CD4-positive, alpha-beta memory T cell (primary cell): ENCODE measurements at places on chromosomes 12 and 14. TPM values are rescaled to one million over a fixed set of nuclear protein-coding genes. Genes with fewer than 3 reads are reported as not detected.

- no peak for DNase-seq
Measured at GRCh38 chr14:51730098-51730497, 78.4 kb downstream of the FRMD6 start.

GRCh38 chr14:22484632-22485031 is 104.4 kb downstream of the DAD1 start:
- no peak for DNase-seq

DNA sequence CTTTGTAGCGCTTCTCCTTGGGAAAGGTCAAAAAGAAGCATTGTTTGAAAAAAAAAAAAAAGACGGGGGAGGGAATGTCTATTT is at the start of gene LMO3:
Gene LMO3, minus strand, starts transcription at position 46 of the 84 bp plus-strand sequence. CDS start 5,302 bp downstream, outside the sequence.
- DNase-seq, result no peak

- no peak for DNase-seq
Measured at GRCh38 chr12:109451400-109451799, 25.7 kb downstream of the KCTD10 start.

DNA sequence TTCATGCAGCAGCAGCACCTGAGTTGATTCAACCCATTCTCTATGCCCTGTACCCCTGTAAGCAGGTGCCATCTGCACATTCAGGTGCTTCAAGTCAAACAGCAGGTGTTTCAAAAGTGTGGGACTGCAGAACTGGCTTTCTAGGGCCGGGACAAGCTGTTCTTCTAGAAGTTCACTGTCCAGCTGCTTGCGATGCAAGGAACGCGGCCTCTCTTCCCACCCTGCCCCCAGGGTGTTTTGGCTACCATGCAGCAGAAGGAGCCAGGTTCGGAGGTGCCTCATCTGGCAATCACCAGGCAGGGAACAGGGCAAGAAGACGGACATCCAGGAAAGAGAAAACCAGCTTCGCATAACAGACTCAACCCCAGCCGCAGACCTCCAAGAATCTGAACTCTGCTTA is 35.2 kb downstream of the TMEM132D start:
- DNase-seq, result no peak

DNA sequence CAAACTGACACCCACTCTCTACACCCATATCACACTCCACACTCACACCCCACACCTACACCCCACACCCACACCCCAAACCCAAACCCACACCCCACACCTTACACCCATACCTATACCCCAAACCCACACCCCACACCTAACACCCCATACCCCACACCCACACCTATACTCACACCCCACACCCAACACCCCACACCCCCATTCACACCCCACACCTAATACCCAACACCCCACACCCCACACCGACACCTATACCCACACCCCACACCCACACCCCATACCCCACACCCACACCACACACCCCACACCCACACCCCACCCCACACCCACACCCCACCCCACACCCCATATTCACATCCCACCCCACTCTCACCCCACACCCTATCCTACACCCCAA is 38.5 kb downstream of the TMEM120B start:
- DNase-seq, result no peak

GRCh38 chr14:66708267-66708666 is 200.3 kb downstream of the GPHN start:
- DNase-seq, result no peak

DNA sequence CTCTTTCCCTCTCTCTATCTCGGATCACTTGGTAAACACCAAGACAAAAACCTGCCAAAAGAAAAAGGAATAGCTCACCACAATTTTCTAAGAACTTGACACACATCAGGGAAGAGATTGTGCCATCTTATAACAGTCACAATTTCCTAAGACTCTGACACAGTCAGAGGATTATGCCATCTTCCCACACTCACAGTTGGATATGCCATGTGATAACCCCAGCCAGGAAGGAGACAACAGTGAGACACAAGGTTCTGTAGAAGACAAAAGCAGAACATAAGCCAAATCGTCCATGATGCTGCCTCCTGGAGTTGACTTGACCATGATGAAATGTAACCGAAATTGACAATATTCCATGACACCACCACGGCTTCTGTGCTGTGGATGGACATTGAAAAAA is 2.8 kb upstream of the CLEC9A start:
- DNase-seq, result no peak

- no peak for DNase-seq
Measured at GRCh38 chr14:42214981-42215491, 608.4 kb downstream of the LRFN5 start.

DNA sequence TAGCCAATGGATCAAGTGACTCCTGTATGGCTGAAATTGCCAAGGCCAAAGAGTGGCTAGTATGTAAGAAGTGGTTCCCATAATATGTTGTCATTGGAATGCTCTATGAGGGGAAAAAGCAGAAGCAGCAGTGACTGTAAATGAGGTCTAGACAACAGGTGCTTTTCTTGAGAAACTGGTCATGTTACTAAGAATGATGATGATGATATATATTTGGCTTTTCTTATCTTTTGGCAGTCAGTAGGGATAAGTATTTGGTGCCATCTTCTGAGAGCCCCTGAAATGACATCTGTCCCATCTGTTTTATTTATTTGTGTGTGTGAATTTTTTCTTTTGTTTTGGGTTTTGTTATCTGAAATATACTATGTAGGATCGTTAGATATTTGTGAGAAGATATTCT is 141.7 kb downstream of the SYT1 start:
- DNase-seq, result no peak

DNA sequence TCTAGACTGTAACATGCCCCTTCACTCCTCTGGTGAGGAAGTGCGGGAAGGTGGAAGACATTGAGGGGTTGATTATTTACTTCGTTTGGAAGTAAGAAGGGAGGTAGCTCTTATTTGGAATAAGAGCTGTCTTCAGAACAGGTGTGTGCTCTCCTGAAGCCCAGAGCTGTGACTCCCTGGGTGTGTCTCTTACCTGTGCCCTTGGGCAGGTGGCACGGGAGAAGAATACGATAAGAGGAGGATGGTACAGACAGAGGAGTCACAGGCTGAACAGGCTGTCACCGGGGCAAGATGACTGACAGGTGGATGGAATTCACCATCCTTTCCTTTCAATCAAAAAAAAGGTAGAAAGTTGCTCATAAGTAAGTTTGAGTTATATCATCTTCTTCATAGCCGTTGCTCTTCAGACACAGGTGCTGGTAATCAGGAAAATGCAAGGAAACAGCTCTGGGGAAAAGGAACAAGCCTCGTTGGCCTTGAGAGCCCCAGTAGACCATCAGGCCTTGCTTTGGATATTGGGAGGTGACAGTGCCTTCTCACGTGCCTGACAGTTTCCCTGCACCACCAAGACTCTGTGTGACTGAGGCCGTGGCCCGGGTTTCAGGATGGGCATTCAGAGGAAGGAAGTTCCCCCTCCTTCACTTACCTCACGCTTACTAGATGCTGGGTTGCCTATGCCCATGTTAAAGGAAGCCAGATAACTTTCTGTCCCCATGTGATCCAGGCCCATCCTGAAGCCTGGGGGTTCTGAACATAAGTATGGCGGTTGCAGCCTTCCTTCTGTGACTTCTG is 120.4 kb downstream of the ETV6 start:
- no peak for DNase-seq

- DNase-seq, result no peak
Measured at GRCh38 chr12:88509851-88510250, 70.4 kb downstream of the KITLG start.

- no peak for DNase-seq
Measured at GRCh38 chr12:130043685-130044406, 118.4 kb upstream of the FZD10 start.

GRCh38 chr14:71739273-71739990 is 192.8 kb upstream of the RGS6 start:
- DNase-seq, result no peak

GRCh38 chr12:91355150-91356006 is 172.8 kb upstream of the DCN start:
- DNase-seq, result peak; percentile 13

- DNase-seq, result peak; percentile 79
Measured at GRCh38 chr12:51391283-51392123, at the start of gene GALNT6. Gene GALNT6, minus strand, starts transcription at chr12:51391406. Its CDS starts 11,625 bp downstream, at chr12:51379781.

DNA sequence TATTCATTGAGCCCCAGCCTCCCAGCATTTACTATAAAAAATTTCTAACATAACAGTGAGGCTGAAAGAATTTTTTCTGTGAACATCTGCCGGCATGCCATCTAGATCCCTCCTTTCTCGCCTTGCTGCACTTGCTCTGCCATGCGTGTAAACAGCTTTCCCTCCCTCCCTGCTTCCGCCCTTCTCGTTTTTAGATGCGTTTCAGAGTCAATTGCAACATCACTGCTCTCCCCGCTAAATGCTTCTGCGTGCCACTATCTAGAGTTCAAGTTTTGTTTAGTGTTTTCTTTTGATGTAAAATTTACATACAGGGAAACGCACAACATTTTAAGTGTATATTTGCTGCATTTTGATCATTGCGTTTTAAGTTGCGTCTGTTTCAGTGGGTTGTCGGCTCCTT is 83.6 kb downstream of the CCDC92 start:
- DNase-seq, result no peak

DNA sequence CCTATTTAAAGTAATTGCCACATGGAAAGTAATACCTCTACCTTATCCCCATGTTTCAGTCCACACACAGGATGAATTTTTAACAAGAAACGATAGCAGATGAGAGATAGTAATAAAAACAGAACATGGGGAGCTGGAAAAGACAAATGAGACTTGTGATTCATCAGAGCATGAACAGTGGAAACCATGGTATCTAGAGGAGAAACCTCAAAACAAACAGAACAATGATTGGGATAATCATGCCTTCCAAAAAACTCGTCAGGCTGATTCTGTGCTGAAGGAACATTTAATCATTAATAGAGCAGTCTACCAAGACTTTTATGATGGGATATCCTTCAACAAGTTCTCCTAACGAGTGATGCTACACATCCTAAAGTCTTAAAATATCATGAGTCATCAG is 1390.7 kb downstream of the FSCB start:
- DNase-seq, result no peak

DNA sequence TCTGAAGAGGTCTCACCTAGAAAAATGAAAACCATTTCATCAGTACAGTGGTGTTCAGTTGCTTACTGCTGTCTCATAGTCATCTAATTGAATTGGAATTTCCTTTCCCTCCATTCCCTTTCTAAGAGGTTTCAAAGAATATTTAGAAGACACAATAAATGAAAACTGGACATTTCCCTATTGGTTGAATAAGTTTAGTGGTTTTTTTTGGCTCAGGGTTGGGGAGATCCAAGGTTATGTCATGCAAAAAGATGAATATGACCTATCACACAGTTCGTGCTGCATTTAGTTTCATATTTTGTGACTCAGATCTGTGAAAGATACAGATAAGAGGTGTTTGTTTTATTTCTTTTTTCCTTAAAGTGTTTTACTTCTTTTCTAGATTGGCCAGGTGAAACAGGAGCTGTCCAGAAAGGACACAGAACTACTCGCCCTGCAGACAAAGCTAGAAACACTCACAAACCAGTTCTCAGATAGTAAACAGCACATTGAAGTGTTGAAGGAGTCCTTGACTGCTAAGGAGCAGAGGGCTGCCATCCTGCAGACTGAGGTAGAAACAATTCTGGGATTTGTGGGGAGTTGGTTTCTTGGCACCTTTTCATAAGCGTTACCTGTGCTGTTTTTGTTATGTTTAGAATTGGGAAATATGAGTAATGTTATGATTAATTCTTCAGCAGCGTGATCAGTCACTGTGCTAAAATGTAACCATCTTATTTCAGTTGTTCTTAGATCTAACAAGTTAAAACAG is 124.6 kb downstream of the ERC1 start:
- DNase-seq, result no peak

GRCh38 chr12:4191149-4191548 is 82.4 kb upstream of the CCND2 start:
- no peak for DNase-seq

DNA sequence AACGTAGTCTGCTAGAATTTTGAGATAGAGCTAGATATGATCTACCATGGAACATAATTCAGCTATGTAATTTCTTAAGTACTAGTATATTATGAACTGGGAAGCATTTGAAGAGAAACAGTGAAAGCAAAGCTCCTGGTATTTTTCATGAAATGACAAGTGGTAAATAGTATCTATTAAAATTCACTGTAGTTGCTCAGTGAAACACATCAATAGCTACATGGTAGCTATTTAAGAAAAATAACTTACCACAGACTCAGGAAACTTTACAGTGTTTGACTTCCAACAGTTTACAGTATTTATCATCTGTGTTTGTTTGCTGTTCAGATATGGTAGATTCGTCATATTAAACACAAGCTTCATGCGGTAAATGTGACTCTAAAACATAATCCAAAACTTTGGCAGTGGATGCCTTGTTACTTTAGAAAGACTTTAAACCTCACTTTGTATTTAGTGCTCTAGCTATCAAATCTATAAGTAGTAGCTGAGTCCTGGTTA is 25.2 kb downstream of the WNK1 start:
- no peak for DNase-seq

GRCh38 chr12:62466594-62467491 is at the start of gene MON2:
Gene MON2, plus strand, starts transcription at chr12:62466826. Its CDS starts 382 bp downstream, at chr12:62467208.
- peak; percentile 87 for DNase-seq

DNA sequence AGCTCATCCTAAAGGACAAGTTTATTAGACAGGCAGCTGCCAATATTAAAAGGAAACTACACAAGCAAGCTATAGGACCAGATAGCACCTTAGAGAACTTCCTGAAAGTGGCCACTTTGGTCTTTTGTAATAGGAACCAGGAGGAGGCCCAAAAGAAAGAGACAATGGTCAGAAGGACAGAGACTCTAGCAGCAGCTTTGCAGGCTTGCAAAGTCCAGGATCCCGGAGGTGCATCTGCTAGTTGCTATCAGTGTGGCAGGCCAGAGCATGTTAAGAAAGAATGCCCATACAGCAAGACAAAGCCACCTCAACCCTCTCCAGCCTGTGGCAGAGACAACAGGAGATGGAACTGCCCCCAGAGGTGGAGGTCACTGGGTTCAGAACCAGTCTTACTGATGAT is 23.4 kb downstream of the APOBEC1 start:
- no peak for DNase-seq

- DNase-seq, result peak; percentile 16
Measured at GRCh38 chr12:26845057-26845666, 12.2 kb upstream of the ITPR2 start.

- DNase-seq, result no peak
Measured at GRCh38 chr14:86787717-86788116, 1205.3 kb downstream of the GALC start.

DNA sequence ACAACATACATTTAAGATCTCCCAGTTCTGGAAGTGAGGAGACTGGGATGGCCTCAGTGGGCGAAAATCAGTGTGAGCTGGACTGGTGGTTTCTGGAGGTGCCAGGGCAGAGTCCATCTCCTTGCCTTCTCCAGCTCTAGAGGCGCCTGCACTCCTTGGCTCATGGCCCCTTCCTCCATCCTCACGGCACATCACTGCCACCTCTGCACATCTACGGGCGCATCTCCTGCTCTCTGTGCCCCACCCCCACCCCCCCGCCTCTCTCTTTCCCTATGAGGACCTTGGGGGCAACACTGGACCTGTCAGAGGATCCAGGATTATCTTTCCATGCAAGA is 62.8 kb upstream of the DIO3 start:
- DNase-seq, result no peak

Gene REM2
- 4.6 TPM for total RNA-seq

Gene RGS6
- 0.32 TPM for total RNA-seq

Gene RPGRIP1
- 0.47 TPM for total RNA-seq

Gene INSM2
- total RNA-seq, result not detected

Gene P2RX2
- not detected for total RNA-seq

Gene HRK
- total RNA-seq, result not detected

Gene TSHR
- 0.84 TPM for total RNA-seq

Gene PRMT5
- total RNA-seq, result 30.5 TPM

Gene FNTB
- total RNA-seq, result 13.6 TPM

Gene MVK
- 10.0 TPM for total RNA-seq

Gene MGP
- not detected for total RNA-seq

Gene TTC8
- total RNA-seq, result 1.4 TPM

Gene TMCC3
- total RNA-seq, result 0.36 TPM

Gene SLCO1C1
- not detected for total RNA-seq
